SJCRH30 (cell line): ENCODE measurements at places on chromosomes 2 and 18. TPM values are rescaled to one million over a fixed set of nuclear protein-coding genes. Genes with fewer than 3 reads are reported as not detected.

- peak; percentile 59 for DNase-seq
- H3K36me3 ChIP-seq, result no peaks in the 10 kb centered on the region
- peaks cover 24% of the 10 kb centered on the region for H3K4me1 ChIP-seq
- H3K27me3 ChIP-seq, result no peaks in the 10 kb centered on the region
- peak overlapping the region; percentile 73 for H3K27ac ChIP-seq
Measured at GRCh38 chr2:101479810-101480209, 4.9 kb upstream of the RFX8 start.

GRCh38 chr2:133497270-133497893, 70.9 kb downstream of the NCKAP5 start:
- no peaks in the 10 kb centered on the region for H3K27me3 ChIP-seq
- no peak for DNase-seq
- no peak overlapping the region for H3K4me3 ChIP-seq
- H3K36me3 ChIP-seq, result no peaks in the 10 kb centered on the region

DNA sequence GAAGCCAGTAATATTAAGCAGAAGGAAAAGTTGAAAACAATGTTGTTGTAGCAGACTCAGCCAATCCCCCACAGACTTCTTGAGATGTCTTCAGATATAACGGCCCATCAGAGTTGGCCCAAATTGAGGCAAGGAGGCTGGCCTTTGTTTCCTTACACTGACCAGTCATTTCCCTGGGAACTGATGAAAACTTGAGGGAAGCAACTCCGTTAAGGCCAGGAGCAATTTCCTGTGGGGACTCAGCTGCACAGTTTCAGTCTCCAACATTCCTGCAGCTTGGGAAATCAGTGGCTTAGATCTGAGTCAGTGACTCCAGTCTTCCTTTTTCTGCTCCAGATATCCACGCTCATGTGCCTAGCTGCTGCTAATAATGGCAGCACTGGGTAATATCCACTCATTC, 75.7 kb downstream of the FTCDNL1 start:
- H3K4me1 ChIP-seq, result no peaks in the 10 kb centered on the region
- H3K27me3 ChIP-seq, result no peaks in the 10 kb centered on the region
- no peaks in the 10 kb centered on the region for H3K36me3 ChIP-seq
- no peak for DNase-seq
- no peak overlapping the region for H3K4me3 ChIP-seq
- no peak overlapping the region for H3K27ac ChIP-seq

- H3K4me1 ChIP-seq, result no peaks in the 10 kb centered on the region
- no peak overlapping the region for H3K27ac ChIP-seq
- peak; percentile 9 for DNase-seq
- H3K4me3 ChIP-seq, result no peak overlapping the region
- no peaks in the 10 kb centered on the region for H3K36me3 ChIP-seq
Measured at GRCh38 chr2:171086352-171087290, 74.1 kb downstream of the TLK1 start.

DNA sequence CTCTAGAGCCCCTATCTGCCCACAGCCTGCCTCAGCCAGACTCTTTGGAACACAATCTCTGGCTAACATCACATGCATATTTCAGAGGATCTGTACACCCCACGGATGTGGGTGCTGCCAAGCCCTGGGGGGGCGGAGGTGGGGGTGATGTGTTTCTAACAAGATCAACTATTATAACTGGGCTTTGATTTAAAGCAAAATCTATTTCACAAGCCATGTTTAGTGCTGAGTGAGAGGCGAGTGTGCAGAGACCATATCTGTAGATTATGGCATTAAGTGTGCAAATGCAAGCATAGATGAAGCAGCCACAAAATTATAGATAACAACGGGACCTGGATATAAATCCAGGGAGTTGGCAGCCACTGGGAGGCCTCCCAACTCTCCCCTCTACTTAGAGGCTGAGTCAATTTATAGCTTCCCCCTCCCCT, 135.8 kb upstream of the SMAD2 start:
- no peaks in the 10 kb centered on the region for H3K27me3 ChIP-seq
- no peaks in the 10 kb centered on the region for H3K4me1 ChIP-seq
- no peaks in the 10 kb centered on the region for H3K36me3 ChIP-seq
- H3K27ac ChIP-seq, result no peak overlapping the region
- no peak for DNase-seq

BCL11A gene
- total RNA-seq, result 23.1 and 29.7 TPM in 2 replicates

REG3G gene
- not detected in 2 replicates for total RNA-seq
